ENCODE measurements at places on chromosomes 7 and 10.
A peak's percentile ranks its signal among the peaks of the same experiment; 100 is the strongest.

- DNase-seq = no peak
Measured at GRCh38 chr10:53122281-53122680, 349.7 kb upstream of the MBL2 start.

DNA sequence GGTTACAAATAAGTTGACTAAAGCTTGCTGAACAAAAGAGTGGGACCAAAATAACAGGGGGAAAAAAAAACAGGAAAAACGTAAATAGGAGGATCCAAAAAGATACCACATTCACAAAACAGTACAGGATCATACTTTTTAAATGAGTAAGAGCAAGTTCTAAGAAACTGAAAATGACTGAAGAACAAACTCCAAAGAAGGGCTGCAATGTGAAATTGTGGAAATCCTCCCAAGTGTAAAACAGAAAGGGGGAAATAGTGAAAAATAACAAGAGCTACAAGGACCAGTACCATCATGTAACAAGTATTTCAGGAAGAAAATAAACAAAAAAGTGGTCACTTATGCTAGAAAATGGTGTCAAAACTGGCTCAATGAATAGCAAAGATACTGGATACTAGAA, 46.3 kb downstream of the PDSS1 start:
- DNase-seq = no peak

DNA sequence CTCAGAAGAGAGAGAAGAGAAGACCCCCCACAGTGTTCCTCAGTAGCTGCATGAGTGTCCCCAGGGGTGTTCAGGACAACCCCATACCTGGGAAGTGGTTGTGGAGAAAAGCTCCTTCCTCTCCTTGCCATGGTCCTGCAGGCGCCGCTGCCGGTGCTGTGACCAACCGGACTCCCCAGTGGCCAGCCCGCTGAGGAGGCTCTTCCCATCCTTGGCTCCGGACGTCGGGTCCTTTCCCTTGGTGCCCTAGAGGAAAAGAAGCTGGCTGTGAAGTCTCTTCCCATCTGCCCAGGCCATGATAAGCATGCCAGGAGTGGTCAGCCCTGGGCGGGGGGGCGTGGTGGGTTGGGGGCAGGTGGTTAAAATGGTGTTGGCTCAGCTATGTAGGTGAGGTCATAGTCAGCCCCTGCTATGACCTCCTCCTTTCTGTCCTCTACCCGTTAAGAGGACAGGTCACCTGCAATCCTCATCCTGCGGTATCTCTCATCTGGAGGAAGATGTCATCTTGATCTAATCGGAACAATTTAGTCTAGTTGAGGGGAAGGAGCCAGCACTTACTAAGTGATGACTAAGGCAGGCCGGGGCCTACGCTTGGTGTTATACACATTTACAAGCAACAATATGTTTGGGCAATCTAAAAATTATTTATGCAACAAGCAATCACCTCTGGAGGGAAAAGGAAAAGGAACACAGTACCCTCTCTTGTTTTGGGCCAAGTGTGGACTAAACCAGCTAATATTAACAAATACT, 13.2 kb downstream of the WDR91 start:
- DNase-seq = no peak

DNA sequence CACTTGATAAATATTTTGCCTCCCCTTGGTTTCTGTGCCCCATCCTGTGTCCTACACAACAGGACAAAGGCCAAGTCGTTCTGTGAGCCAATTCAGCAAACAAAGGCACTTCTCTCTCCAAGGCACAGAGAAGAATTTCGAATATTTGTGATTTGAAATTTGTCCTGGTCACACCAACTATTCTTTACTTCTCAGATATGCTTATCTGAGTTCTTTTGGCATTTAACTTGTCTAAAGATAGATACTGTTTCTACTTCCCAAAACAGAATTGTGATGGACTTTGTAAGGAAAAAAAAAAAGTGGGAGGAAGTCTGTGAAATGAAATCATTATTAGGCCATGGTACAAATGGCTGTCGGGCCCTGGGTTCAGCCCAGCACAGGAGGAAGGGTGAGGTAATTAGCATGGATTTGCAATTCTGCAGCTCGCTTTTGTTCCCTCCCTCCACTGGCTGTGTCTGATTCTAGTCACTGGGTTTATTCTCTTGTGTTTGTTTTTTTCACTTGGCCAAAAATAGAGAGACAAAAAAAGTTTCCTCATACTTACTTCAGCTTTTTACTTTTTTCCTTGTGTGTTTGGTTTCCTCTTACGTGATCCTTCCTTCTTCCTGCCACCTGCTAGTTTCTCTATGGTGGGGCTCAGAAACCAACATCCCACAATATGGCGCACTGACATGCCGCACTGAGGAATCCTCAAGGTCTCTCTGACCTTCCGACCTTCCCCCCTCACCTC, 108.2 kb upstream of the MKLN1 start:
- no peak for DNase-seq

GRCh38 chr7:31029251-31030042, 22.7 kb upstream of the ADCYAP1R1 start:
- no peak for DNase-seq

- no peak for DNase-seq
Measured at GRCh38 chr10:119446441-119447277, 95.9 kb downstream of the RGS10 start.

GRCh38 chr7:81590131-81590530, 179.7 kb downstream of the HGF start:
- DNase-seq = no peak

GRCh38 chr7:600149-601035, 80.7 kb upstream of the PDGFA start:
- DNase-seq = no peak

- DNase-seq = no peak
Measured at GRCh38 chr7:139095194-139095659, 14.3 kb downstream of the ZC3HAV1 start.

- peak; percentile 8 for DNase-seq
Measured at GRCh38 chr10:29496341-29497162, 138.2 kb downstream of the SVIL start.

DNA sequence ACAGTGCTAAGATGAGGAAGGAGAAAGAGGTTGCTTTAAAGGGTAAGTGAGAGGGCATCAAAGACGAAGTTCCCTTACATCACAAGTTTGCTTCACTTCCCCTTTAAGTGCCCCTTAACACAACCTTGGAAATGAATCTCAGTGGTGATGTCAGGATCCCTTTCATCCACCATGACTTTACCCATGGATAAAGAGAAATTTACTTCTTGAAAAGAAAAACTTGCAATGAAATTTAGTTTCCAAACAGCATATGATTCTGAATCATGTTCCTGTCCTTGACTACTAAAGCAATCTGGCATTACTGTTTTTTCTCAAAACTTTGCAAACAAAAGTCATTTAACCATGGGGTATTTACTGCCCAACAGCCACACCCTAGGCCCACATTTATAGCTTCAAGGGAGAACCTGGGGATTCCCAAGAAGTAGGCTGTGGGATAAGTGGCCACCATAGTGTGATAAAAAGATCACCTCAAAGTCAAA, 135.9 kb downstream of the ITGB8 start:
- DNase-seq = no peak

DNA sequence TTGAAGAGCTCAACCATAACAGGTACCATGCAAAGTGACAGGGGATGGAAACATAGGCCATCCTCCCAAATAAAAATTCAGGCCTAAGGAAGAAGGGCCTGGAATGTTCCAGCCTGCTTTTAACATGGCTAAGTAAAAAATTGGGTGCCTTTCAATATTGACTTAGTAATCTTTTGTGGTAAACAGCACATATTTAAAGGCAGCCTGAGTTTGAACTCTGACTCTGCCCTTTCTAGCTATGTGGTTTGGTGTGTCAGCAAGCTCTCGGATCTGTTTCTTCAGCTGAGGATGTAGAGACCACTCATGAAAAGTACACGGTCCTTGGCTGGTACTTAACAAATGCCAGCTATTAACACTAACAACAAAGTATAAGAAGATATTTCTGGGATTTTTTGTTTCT, 191.8 kb upstream of the CDCA7L start:
- DNase-seq = no peak

DNA sequence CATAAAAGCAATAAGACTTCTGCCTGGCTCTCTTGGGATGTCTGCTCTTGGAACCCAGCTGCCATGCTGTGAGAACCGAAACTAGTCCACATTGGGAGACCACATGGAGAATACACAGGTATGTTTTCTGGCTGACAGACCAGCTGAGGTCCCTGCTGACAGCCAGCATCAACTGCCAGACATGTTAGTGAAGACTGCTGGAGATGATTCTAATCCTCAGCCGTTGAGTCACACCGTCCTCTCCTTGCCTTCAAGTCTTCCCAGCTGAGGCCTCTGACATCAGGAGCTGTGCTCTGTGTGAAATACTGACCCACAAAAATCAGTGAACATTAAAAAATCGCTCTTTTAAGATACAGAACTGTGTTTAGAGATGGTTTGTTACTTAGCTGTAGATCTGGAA, 36.9 kb upstream of the AGR2 start:
- DNase-seq = no peak
